ENCODE measurements at places on chromosomes 1 and 21.

DNA sequence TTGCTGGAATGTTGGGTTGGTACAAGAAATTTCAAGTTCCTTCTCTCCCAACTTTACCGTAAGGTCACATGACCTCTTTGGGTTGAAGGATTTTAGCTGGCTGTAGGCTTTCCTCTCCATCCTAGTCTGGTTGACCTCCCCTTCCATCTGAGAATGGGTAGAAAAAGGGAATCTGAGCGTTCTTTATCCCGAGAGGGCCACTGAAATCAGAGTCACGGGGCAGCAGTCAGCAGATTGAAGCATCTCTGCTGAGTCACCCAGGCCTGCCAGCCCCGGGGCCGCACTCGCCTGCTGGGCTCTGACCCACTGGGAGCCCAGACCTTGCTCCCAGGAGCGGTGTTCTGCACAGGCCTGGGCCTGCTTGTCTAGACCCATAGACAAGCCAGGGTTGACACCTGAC is 31.0 kb downstream of the TMCC2 start:
- DNase-seq: no peak

GRCh38 chr21:17854745-17855144 is 35.6 kb upstream of the C21orf91 start:
- DNase-seq: no peak

- DNase-seq: no peak
Measured at GRCh38 chr1:14298806-14299205, 299.7 kb upstream of the KAZN start.

GRCh38 chr1:184075055-184076029 is 23.8 kb downstream of the TSEN15 start:
- no peak for DNase-seq

DNA sequence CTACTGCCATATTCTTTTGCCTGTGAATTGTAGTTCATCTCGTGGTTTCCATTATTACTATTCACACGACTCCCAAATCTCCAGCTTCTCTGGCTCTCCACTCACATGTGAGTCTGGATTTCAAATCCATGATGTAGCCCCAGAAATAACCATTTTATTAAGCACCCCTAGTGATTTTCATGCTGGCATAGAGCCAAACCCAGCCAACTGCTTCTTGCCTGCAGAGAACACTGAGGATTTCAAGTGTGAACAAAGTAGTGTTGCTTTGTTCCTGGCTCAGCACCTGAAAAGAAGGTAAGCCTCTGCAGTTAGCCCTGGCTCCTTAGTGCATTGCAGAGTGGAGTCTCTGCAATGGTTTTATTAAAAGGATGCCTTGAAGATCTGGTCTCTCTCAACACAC is 25.9 kb downstream of the UTP25 start:
- no peak for DNase-seq

DNA sequence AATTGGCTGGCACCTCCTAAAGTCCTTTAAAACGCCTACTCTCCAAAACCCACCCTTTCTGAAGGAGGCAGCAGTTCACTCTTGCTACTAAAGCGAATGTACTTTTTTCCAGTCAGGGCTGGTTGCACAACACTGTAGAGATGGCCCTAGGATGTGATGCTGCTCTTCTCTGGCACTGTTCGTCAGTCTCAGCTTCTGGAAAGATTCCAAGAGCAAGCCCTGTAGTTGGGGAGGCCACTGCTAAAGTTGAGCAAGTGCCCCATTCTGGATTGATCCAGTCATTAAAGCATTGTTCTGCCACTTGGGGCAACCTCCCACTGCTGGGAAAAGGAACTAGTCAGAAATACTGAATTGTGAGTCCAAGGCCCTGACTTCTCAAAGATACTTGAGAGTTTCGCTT is 28.5 kb upstream of the KCNQ4 start:
- no peak for DNase-seq

GRCh38 chr1:233520261-233521191 is 93.4 kb upstream of the KCNK1 start:
- no peak for DNase-seq

GRCh38 chr1:83086346-83086745 is 912.6 kb downstream of the TTLL7 start:
- no peak for DNase-seq

DNA sequence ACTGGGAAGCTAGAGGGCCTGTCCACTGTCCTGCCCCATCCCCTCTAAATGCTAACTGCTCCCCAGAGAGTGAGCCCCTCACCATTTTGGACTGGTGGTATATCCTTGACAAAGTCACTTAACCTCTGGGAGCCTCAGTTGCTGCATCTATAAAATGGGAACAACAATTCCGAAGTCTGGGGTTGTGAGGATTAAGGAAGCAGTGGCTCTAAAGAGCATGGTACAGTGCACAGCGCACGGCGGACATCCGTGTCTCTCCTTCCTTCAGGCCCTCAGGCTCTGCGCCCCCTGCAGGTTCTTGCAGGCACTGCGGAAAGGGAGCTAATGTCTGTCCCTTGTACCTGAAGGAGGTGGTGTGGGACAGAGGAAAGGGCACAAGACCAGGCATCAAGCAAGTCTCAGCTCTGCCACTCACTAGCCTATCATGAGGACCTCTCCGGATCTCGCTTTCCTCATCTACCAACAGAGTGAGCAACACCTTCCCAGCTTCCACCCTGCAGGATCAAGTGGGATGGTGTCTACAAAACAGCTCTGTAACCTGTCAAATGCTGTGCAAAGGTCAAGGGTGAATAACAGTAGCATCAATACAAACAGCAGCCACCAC is 20.1 kb downstream of the ECE1 start:
- peak; percentile 71 for DNase-seq

GRCh38 chr1:204735042-204735441 is 49.5 kb upstream of the LRRN2 start:
- no peak for DNase-seq

DNA sequence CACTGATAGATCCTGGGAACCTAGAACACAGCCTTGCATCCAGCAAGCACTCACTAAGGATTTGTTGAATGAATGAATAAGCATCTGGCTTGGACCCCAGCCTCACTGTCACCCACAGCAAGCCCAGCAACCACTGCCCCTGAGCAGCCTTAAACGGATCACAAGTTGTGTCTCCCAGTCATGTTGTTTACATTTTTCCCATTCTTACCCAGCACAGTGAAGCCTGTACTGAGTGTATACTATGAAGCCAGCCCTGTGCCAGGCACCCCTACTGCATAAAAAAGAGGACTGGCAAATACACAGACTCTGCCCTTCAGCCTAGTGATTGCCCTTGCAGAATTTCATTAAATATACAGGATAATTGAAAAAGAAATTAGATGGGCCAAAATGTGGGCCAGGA is 30.2 kb downstream of the RRAGC start:
- no peak for DNase-seq

DNA sequence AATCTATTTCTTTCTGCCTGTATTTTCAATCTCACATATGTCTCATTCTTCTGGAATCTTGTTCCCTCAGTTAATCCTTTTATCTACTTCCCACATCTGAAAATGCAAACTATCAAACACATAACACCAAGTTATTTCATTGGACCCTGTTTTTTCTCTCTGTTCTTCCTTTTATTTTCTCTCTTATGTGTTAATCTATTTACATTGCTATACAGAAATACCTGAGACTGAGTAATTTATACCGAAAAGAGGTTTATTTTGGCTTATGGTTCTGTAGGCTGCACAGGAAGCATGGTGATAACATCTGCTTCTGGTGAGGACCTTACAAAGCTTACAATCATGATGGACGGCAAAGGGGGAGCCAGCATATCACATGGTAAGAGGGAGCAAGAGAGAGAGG is 247.6 kb downstream of the TGFB2 start:
- DNase-seq: no peak

DNA sequence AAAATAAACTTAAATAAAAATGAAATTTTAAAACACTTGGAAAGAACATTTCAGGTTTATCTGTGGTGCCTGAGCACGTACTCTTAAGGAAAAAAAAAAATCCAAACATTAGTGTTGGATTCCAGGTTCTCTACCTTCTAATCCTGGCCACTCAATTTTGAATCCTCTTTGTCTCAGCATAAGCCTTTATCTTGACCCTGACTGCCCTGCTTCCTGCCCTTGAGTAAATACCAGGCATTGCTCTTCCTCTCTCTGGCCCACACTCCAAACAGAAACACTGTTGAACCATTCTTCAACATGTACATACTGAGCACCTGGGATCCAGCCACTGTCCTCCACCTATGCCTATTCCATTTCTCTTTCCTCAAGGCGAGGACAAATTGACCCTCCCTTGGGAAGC is 11.4 kb upstream of the VANGL1 start:
- DNase-seq: no peak

DNA sequence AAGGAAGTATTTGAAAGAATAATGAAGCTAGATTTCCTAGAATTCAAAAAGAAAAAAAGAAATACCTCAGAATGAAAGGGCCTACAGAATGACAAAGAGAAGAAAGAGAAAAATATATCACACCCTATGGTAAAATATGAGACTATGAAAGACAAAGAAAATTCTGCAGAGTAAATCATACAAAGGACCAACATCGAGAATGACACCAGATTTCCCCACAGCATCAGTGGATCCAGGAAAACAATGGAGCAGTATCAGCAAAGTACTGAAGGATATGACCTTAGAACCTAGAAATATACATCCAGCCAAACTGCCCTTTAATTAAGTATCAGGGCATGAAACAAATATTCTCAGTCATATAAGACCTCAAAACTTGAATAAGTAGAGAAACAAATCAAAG is 21.2 kb upstream of the IFNAR2 start:
- no peak for DNase-seq

- no peak for DNase-seq
Measured at GRCh38 chr1:18770799-18771198, 88.7 kb downstream of the TAS1R2 start.

DNA sequence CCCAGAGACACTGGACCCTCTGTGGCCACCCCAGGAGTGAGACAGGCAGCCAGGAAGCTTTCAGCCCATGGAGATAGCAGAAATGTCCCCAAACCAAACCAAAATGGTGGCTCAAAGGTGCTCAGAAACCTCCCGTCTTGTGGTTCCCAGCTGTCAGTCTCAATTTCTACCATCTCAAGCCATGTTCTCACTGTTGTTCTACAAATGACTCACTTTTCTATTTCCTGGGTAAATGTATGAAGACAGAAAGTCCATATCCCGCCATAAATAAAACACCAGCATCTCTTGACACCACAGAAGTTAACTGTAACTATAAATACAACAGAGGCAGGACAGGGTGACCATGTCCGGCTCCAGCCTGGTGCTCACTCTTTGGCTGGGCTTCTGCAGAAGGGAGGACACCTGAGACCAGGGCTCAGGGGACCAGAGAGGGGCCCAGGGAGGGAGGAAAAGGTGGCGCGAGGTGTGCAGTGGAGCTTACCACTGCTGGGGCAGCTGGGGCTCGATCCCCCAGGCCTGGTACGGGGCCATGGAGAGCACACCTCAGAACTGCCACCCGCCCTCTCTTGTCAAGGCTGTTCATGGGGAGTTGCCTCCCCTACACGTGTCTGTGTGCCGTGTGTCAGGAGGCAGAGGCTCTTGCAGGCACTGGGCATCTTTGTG is 43.6 kb downstream of the EPHB2 start:
- DNase-seq: no peak

DNA sequence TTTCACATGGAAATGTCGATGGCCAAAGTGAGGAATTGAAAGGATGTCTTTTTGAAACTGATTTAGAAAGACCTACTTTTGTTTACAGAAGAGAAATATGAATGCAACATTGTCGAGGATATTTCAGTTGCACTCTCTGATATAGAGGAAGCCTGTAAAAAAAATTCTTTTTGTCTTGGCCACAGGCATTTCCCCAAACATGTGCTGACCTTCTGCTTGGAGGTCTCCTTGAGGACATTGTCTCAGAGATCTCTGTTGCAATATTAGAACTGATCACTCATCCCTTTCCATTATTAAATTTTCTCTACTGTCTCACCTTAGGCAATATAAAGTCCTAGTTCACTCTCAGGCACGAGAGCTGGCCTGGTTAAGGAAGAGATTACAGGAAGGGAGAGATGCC is 16.0 kb downstream of the S100A11 start:
- DNase-seq: no peak

DNA sequence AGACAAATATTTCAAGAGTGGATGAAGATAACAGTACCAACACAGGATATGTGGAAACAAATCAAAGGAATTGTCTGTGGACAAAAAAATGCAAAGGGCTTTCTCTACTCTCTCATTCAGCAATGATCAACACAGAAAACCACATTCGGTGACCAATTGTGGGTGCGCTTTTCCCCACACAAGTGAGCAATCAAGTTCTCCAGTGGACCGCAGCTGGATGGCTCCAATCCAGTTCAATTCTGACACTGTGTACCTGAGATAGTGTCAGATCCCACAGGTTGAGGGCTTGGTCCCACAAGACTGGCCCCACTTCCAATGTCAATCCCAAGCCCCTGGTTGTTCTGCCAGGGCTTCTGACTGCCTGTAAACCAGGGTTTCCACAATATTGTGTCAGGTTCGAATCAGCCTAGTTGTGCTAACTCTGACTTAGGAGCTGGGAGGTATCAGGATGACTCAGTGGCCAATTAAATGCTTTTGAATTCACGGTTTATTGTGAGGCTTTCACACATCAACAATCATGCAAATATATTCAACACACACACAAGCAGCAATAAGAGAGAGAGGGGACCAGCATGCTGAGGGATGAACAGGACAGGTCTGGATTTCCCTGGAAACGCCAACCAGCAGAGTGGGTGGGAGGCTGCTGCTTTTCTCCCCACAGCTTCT is 87.0 kb upstream of the BTG3 start:
- no peak for DNase-seq

DNA sequence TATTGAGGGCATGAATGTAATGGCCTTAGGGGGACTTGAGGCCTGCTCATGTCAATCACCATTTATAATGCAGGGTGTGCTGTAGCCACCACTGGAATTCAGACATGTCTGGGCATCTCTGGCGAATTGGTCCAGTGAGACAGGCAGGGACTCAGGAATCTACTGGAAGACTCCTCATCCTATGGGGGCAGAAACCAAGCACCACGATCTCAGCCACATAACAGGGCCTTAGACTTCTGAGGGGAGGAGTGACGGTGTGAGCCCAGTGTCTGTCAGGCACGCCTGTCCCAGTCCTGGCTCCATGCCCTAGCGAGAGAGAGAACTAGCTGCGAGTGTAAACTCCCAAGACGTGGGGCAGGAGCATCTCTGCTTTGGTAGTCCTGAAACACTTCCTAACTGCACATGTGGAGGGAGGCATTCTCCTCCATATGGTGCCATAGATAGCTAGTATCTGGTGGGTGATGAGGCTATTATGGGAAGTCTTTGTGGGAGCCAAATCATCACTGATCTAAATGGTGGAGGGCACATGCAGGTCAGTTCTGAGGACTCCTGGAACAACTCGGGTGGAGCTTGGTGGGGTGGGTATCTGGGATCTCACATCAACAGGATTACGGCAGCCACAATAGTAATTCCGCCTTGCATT is 29.8 kb upstream of the KIAA0040 start:
- DNase-seq: no peak

DNA sequence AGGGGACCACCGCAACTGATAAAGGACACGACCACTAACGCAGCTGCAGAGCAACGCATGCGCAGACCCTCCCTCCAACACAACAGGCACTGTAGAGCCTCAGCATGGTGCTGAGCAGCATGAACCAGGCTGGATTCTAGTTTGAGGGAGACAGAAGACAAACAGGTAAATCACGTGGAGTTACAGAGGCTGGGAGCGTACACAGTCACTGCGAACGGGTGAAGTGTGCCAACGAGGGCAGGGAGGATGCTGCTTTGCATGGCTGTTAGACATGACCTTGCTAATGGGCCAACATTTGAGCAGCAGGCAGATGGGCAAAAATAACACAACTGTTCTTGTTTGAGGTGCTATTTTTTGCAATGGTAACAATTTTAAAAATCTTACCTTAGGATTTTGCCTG is 55.2 kb upstream of the NADK start:
- no peak for DNase-seq

Data from stimulated activated CD4-positive, alpha-beta T cell treated with anti-CD3 and anti-CD28 coated beads, Interleukin-15, amount 100 ng/mL, for 1 hour (primary cell).